Dermis microvascular lymphatic vessel endothelial cell (primary cell): ENCODE measurements at places on chromosomes 3 and 15.

- no peak for DNase-seq
These were observed 230.8 kb downstream of the FEZF2 start for GRCh38 chr3:62142331-62143085.

DNA sequence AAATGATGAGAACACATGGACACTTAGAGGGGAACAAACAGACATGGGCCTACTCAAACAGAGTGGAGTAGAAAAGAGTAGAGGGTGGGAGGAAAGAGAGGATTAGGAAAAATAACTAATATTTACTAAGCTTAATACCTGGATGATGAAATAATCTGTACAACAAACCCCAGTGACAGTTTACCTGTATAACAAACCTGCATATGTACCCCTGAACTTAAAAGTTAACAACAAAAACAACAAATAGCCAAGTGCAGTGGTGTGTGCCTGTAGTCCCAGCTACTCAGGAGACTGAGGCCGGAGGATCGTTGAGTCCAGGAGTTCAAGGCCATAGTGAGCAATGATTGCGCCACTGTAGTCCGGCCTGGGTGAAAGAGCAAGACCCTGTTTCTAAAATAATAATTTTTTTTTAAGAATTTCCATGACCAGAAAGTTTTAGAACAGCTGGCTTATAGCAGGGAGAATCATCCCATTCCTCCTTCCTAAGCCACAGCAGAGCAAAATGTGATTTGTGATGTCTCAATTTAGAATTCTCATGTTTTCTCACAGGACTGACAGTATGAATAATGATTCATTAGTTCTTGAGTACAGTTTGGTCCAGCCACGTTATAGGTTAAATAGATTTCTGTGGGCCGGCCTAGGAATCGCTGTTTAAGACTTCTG is 150.0 kb downstream of the ZNF609 start:
- no peak for DNase-seq

DNA sequence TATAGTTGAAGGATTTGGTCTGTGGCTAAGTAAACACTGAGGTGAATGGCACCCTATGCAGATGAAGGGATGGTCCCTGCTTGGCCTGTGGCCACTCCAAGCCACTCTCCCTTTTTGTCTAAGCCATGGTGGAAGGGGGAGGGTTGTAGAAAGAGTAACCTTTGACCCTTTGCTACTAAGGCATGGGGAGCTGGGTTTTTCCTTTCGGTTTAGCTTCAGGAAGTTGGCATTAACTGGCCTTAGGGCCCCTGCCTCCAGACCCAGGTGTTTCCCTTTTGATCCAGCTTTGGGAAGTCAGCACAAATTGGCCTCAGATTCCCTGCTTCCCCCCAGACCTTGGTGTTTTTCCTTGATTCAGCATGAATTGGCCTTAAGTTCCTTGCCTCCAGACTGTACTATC is 49.5 kb downstream of the EFCAB12 start:
- peak; percentile 77 for DNase-seq

DNA sequence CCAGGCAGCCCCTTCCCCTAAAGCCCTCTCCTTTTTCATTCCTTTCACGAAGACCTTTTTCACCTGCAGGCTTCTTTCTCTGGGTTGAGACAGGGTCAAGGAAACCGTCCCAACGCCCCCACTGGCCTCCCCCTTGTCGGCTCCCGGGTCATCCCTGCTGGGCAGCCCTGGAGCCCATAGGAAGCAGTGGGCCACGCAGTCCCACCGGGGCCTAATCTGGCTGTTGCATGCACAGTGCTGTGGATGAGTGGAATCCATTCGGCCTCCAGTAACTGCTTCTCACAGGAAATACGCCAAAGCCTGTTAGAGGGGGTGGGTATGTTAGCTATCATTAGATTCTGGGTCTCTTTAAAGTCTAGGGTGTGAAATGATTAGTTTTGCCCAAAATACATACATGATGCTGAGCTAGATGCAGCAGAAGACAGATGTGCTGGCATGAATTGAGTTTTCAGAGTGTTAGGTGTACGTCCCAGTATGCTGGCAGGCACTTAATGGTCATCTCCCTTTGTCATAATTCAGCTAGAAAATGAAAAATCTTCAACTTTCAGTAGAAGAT is 16.6 kb downstream of the LYSMD4 start:
- no peak for DNase-seq

DNA sequence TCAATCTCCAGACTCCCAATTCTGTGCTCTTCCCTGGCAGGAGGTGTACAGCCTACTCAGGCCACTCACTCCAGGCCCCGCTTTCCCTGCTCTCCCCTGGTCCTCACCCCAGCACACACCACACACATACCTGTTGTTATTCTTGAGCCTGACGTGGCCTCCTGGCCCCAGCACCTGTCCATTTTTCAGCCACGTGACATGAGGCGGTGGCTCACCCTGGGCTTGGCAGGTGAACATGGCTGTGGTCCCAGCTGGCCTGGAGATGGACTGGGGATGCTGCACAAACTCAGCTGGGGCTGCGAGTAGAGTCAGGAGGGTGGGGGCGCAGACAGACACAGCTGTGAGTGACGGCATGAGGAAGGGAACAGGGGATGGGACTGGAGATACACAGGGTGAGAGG is 27.3 kb downstream of the RNU5B-1 start:
- DNase-seq: no peak

GRCh38 chr3:14403619-14404155 is 1.3 kb downstream of the SLC6A6 start:
- DNase-seq: no peak

- DNase-seq: no peak
These were observed 556 bp downstream of the PEX5L start for GRCh38 chr3:180036092-180036670.

DNA sequence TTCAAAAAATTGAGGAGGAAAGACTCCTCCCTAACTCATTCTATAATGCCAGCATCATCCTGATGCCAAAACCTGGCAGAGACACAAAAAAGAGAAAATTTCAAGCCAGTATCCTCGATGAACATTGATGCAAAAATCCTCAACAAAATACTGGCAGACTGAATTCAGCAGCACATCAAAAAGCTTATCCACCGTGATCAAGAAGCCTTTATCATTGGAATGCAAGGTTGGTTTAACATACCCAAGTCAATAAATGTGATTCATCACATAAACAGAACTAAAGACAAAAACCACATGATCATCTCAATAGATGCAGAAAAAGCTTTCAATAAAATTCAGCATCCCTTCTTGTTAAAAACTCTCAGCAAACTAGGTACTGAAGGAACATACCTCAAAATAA is 24.2 kb upstream of the CAPN3 start:
- DNase-seq: no peak

GRCh38 chr3:78601249-78601648 is 1166.5 kb downstream of the ROBO1 start:
- no peak for DNase-seq

DNA sequence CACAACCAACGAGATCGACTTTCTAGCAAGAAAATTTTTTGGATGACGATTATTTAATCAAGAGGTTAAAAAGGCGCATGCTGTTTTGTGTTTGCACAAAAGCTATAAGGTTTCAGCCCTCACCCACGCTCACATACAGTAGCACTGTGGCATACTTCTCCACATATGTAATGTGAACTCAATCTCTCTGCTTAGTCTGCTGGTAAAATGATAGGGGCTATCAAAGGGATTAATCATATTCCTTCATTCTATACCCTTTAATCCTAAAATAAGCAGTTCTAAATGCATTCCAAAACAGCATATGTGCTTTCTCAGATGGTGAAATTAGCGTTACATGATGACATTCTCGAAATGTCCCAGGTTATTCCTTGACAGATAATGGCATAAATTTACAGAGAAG is 196.9 kb upstream of the PRICKLE2 start:
- no peak for DNase-seq

DNA sequence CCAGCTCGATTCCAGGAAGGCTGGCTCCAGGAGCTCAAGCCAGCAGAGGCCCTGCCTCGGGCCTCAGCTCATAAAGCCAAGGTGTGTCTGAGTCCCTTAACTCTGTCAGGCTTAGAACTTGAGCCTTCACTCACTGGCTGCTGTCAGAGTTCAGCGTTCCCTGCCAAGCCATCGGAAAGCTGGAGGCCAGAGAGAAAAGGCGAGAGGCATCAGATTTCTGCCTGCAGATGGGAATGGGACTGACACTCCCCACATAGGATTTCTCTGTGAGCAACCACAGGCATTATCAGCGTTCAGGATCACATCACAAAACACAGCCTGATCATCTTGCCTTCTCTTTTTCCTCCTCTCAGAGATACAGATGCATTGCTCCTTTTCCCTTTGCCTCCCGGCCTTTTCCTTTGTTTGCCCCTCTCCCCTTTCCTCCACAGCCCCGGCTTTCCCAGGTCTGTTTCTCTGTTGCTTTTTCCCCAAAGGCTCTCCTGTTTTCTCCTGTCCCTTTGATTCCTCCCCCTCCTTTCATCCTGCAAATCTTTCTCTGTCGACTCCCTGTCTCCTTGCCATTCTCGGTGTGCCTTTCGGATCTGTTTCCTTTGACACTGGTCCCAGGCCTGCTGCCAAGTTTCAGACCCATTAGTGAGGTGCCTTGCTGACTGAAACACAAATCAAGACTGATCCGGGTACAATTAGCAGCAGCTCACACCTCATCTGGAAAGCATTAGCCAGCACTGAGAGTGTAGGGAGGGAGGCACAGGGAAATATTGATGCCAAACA is 44.5 kb upstream of the BOC start:
- DNase-seq: no peak

- no peak for DNase-seq
These were observed 350.6 kb upstream of the IL12A start for GRCh38 chr3:159637883-159638542.

DNA sequence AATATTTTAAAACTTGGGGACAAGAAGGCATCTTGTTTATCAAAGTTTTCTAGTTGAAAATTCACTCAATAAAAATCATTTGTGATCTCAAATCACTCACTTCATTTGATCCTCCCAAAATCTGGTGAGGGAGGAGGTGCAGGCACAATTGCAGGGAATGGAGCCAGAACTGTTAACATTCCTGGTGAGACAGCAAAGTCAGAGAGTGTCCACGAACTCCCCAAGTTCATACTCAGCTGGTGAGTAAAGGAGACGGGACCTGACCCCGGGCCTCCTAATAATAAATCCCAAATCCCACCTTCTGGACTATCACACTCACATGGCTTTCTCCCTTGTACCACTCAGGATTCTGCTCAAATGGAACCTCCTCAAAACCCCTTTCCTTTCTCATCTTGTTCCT is 252.3 kb upstream of the LRTM1 start:
- no peak for DNase-seq

- DNase-seq: peak; percentile 97
These were observed 24.7 kb downstream of the LOXL1 start for GRCh38 chr15:73950831-73951561.

GRCh38 chr3:81764665-81765064 is 3.2 kb upstream of the GBE1 start:
- DNase-seq: no peak

GRCh38 chr3:14188041-14188754 is 9.6 kb downstream of the LSM3 start:
- DNase-seq: no peak

DNA sequence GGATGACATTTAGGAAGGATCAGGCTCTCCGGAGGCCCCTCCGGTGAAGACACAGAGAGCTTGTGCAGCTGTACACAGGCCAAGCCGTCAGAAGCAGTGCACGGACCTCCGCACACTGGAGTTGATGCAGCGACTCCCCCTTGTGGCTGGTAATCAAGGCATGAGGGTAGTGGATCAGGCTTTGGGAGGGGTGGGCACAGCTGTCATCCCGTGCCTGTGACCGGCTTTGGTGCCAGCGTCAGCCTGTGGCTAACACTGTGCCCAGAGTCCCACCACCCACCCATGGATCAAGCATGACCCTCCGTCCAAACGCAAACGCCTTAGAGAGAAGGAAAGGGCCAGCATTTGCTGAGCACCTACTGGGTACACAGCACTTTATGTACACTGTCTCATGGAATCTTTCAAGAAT is 8.2 kb upstream of the GRIP2 start:
- peak; percentile 36 for DNase-seq

GRCh38 chr3:117887031-117887430 is 1147.6 kb downstream of the IGSF11 start:
- no peak for DNase-seq

DNA sequence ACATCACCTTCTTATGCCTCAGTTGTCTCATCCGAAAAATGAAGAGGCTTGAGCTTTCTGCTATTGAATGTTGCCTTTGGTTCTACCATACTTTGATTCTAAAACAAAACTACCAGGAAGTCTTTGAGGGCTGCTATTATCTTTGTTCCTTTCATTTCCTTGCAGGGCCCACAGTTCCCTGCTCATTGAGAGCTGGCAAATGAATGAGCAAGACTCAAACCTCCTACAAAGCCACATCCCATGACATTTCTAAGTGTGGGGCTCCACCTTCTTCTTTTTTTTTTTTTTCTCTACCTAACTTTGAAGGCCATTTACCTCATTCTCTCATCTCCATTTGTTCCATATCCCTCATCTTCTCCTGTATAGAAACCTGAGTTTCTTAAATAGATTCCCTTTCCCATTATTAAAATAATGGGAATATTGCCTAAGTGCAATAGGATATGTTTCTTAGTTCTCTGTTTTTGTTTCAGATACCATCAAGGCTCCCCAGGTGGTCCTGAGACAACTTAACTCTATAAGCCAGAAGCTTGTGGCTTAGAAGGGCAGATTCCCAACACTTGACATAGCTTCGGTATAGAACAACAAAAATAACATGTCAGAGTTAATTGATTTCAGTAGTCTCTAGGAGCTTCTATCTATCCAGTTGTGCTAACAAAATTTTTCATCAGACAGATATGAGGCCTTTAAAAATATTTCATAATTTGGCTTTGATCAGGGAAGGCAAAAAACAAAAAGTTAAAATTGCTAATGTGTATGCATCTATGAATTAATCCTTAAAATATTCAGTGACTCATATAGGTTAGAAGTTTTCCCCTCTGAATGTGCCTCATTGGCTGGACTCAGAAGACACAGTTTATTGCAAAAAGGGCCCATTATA is 951.6 kb downstream of the TUSC7 start:
- DNase-seq: no peak

- peak; percentile 54 for DNase-seq
These were observed 2.3 kb upstream of the UACA start for GRCh38 chr15:70765504-70766281.

GRCh38 chr3:45123030-45123429 is 23.1 kb downstream of the CDCP1 start:
- no peak for DNase-seq

GRCh38 chr3:95134693-95135413 is 1072.0 kb downstream of the NSUN3 start:
- DNase-seq: no peak

DNA sequence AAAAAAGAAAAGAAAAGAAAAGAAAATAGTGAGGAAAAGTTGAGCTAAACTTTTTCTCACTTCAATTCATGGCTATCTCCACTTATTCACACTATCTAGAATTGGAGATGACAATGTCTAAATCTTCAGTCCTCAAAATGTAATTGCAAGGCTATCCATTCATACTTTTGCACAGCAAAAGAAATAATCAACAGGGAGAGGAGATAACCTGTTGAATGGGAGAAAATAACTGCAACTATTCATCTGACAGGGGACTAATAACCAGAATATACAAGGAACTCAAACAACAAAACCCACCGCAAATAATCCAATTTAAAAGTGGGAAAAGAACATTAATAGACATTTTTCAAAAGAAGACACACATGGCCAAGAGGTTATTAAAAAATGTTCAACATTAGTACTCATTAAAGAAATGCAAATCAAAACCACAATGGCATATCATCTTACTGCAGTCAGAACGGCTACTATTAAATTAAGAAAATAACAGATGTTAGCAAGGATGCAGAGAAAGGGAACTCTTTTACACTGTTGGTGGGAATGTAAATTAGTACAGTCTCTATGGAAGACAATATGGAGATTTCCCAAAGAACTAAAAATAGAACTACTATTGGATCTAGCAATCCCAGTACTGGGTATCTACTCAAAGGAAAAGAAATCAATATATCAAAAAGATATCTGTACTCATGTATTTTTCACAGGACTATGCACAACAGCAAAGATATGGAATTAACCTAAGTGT is 73.5 kb upstream of the PPIB start:
- no peak for DNase-seq

GRCh38 chr15:59405079-59405478 is 32.4 kb upstream of the MYO1E start:
- DNase-seq: no peak
